ENCODE measurements at places on chromosomes 13 and 19.

DNA sequence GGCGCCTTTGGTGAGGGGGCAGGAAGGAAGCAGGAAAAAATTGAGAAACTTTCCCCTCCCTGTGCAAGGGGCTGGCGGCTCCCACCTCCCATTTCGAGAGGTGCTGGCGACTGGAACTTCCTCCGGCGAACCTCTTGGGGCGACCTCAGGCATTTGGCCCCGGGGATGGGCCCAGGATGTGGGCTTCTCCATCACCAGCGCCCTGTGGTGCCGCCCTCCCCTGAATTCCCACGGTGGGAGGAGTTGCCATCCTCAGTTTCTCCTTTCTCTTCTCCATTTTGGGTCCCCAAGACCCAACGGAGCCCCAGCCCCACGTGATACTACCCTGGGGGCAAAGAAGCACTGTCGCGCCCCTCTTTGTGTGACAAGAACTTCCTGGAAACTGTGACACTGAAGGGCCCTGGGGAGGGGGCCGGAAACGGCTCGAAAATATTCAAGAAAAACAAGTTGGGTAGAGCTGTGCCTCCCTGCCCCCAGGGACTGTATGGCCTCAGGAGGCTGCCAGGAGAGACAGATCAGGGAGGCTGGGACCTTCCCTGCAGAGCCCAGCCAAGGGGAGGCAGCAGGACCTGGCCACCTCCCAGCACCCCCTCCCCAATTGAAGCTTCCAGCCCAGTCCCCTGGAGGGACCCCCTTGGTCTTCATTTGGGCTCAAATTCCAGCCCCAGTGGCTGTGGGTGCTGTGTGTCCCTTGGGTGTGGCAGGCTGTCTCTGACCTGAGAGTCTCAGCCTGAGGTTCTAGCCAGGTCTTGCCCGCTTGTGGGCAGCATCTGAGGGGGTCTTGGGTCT, 16.2 kb upstream of the AP1M2 start:
- DNase-seq: no peak

GRCh38 chr13:22960827-22961226, 220.0 kb upstream of the SGCG start:
- no peak for DNase-seq

- DNase-seq: no peak
Observed at GRCh38 chr19:39200066-39200802, 3.5 kb downstream of the NCCRP1 start.

- DNase-seq: no peak
Observed at GRCh38 chr13:60494296-60494695, 97.3 kb downstream of the TDRD3 start.

- DNase-seq: no peak
Observed at GRCh38 chr13:29436291-29436690, 159.2 kb downstream of the SLC7A1 start.

DNA sequence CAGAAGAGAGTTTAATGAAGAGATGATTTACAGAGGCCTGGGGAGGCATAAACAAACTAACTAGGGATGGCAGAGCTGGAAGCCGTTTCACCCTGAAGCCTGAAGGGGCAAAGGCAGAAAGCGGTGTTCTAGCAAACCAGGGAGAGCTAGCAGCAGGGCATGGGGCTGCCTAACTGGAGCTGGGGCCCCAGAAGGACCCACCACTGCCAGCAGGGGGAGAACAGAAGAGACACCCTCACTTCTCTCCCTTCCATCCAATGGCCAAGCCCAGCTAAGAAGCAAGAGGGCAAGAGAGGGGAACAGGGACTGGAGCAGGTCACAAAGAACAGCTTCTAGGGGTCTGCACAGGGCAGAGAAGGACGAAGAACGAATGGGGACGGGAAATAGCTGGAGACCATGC, 195.5 kb downstream of the KATNAL1 start:
- no peak for DNase-seq

DNA sequence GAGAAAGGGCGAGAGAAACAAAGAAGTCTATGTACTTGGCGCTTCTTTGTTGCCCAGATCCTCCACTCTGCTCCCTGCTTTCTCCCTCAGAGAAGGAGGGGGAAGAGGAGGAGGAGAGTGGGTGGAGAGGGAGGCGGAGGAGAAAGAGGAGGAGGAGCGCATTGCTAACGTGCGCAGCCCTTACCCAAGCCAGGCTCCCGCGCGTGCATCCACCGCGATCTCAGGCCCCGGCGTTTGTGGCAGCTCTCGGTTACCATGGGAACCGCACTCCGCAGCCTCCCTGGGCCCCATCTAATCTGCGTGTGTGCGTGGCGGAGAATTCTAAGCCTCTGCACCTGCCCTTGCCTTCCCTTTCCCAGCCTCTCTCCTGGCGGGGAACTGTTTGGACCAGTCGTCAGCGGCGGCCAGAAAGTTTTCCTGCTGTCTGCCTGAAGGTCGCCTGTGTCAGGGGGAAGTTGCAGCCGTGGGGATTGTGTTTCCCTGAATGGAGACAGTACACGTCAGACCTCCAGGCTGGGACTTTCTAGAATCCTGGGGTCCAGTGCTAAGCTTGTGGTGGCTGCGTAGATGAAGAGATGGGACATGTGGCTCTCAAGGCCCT, at the start of gene ERICH6B:
TSS of gene ERICH6B (minus strand) at position 239 of the 601 bp plus-strand sequence. CDS start 18,734 bp downstream, outside the sequence.
- DNase-seq: no peak

DNA sequence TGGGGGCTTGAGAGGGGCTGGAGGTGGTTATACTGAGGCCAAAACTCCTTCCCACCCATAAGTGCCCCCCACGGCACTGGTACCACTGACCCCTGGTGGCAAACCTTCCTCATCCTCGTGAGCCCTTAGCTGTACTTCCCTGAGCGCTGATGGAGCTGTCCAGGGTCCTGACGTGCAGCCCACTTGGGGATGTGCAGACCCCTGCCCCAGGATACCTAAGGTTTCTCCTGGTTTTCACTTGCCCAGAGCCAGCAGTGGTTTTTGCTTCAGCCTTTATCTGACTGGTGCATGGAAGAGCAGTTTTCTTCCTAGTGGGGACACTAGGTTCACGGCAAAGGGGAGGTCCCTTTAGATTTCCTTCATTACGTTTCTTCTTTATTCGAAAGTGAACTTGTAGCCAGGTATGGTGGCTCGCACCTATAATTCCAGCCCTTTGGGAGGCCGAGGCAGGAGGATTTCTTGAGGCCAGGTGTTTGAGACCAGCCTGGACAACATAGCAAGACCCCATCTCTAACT, 28.7 kb upstream of the KCTD15 start:
- no peak for DNase-seq

GRCh38 chr13:112434937-112435523, 58.9 kb downstream of the SPACA7 start:
- DNase-seq: no peak

DNA sequence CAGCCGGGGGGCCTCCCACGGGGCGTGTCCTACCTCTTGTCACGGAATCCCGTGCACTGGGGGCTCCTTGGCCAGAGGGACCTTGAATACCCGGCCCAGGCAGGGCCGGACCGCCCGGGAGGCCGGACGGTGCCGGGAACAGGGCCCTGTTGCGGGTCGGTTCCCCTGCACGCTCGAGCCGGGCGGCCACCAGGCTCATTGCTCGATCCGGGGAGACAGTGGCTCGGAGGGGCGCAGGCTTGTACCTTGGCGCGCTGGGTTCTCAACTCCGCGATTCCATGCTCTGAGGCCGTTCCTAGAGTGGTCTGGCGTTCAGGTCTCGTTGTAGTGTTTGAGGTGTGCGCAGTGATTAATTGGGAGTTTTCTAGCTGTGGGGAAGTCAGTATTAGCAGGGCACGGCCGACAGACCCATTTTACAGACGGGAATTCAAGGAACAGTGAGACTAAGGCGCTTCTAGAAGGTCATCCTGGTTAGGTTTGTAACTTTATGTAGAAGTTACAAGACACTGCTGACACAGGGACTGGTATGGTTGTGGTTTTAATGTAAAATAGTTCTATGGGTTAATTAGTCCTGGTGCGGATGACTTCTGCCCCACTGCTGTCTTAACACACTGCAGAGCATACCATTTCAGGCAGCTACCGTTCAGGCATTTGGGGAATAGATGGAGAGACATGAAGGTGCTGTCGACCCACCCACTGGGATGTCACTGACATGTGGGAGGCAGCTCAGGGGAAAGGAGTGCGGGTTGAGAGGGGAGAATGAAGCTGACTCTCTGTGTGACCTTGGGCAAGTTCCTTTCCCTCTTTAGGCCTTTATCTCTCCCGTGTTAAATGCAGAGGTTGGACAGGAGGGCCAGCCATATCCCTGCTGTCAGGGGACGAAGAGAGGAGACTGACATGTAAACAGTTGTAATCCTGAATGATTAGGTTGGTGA, 592 bp downstream of the CLPTM1 start:
- no peak for DNase-seq

- DNase-seq: no peak
Observed at GRCh38 chr13:82358284-82358683, 1524.0 kb downstream of the SLITRK1 start.

GRCh38 chr13:37479916-37480315, 118.7 kb downstream of the POSTN start:
- no peak for DNase-seq

Data from AG04450 (cell line).